Naive B cell (primary cell): ENCODE measurements at places on chromosomes 3 and 15. TPM values are rescaled to one million over a fixed set of nuclear protein-coding genes. Genes with fewer than 3 reads are reported as not detected.

DNA sequence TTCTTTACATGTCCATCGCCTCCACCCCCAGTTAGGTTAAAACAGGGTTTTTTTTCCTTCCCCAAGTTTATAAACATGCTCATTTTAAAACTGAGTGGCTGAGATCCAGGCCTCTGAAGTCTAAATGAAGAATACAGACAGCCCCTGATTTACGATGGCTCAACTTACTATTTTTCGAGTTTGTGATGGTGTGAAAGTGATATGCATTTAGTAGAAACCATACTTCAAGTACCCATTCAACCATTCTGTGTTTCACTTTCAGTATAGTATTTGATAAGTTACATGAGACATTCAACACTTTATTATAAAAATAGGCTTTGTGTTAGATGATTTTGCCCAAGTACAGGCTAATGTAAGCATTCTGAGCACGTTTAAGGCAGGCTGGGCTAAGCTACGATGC lies 30.5 kb upstream of the GNB5 start:
- H3K4me1 ChIP-seq = peaks cover 42% of the 10 kb centered on the region
- H3K27ac ChIP-seq = peak overlapping the region; percentile 97
- DNase-seq = peak; percentile 34
- H3K4me3 ChIP-seq = peak overlapping the region; percentile 90
- H3K27me3 ChIP-seq = no peaks in the 10 kb centered on the region

The CCDC39 gene
- polyA plus RNA-seq = not detected

DNA sequence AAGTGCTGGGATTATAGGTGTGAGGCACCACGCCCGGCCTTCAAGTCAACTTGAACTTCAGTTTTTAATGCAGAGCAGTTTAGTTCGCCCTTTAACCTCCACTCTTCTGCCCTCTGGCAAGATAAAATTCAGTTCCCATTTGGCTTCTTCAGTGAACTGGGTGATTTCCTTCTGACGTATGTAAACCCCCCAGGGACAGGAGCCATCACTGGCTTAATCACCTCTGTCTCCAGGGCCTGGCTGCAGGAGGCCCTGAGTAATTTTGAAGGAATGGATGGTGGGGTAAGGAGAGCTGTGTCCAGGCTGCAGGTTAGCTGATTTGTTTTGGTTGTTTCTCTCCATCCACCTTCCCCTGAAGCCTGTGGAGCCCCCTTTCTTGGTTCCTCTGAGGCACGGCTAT lies 11.9 kb downstream of the MCM2 start:
- H3K4me3 ChIP-seq = peak overlapping the region; percentile 30
- H3K27ac ChIP-seq = peak overlapping the region; percentile 84
- peaks cover 36% of the 10 kb centered on the region for H3K36me3 ChIP-seq

GRCh38 chr3:151328298-151328995 lies 902 bp downstream of the P2RY13 start:
- H3K27ac ChIP-seq = no peak overlapping the region
- DNase-seq = no peak
- H3K36me3 ChIP-seq = no peaks in the 10 kb centered on the region
- peaks cover 10% of the 10 kb centered on the region for H3K4me1 ChIP-seq
- peak overlapping the region; percentile 70 for H3K4me3 ChIP-seq

- H3K27ac ChIP-seq = no peak overlapping the region
- H3K36me3 ChIP-seq = no peaks in the 10 kb centered on the region
- peaks cover 32% of the 10 kb centered on the region for H3K4me1 ChIP-seq
- no peak overlapping the region for H3K4me3 ChIP-seq
Observed at GRCh38 chr3:106208251-106208650, 339.4 kb upstream of the CBLB start.

The ZNF717 gene
- 28.0 TPM for polyA plus RNA-seq

- H3K4me3 ChIP-seq = peak overlapping the region; percentile 74
- peak; percentile 72 for DNase-seq
- no peaks in the 10 kb centered on the region for H3K36me3 ChIP-seq
- H3K4me1 ChIP-seq = peaks cover 59% of the 10 kb centered on the region
Observed at GRCh38 chr15:41967506-41968206, 4.7 kb downstream of the EHD4 start.

- no peak for DNase-seq
- H3K27ac ChIP-seq = no peak overlapping the region
- H3K4me3 ChIP-seq = no peak overlapping the region
- H3K4me1 ChIP-seq = no peaks in the 10 kb centered on the region
Observed at GRCh38 chr15:37136666-37137065, 36.3 kb upstream of the MEIS2 start.

- peak overlapping the region; percentile 91 for H3K27ac ChIP-seq
- DNase-seq = peak; percentile 60
- H3K4me1 ChIP-seq = peaks cover 40% of the 10 kb centered on the region
- peak overlapping the region; percentile 73 for H3K4me3 ChIP-seq
Observed at GRCh38 chr15:67064607-67065530, 533 bp upstream of the SMAD3 start.

The PROK2 gene
- polyA plus RNA-seq = 0.49 TPM

The PLSCR4 gene
- polyA plus RNA-seq = not detected

- no peaks in the 10 kb centered on the region for H3K27me3 ChIP-seq
- no peak for DNase-seq
- no peak overlapping the region for H3K4me3 ChIP-seq
- peaks cover 27% of the 10 kb centered on the region for H3K4me1 ChIP-seq
- no peaks in the 10 kb centered on the region for H3K36me3 ChIP-seq
Observed at GRCh38 chr3:24426896-24427295, 67.8 kb downstream of the THRB start.

GRCh38 chr3:167863811-167864551 lies 128.5 kb downstream of the SERPINI1 start:
- no peaks in the 10 kb centered on the region for H3K27me3 ChIP-seq
- H3K4me1 ChIP-seq = peaks cover 48% of the 10 kb centered on the region
- H3K27ac ChIP-seq = no peak overlapping the region

The GCNT3 gene
- polyA plus RNA-seq = not detected

- H3K4me3 ChIP-seq = no peak overlapping the region
- no peaks in the 10 kb centered on the region for H3K27me3 ChIP-seq
- peaks cover 4% of the 10 kb centered on the region for H3K36me3 ChIP-seq
- no peak for DNase-seq
- no peak overlapping the region for H3K27ac ChIP-seq
- H3K4me1 ChIP-seq = peaks cover 33% of the 10 kb centered on the region
Observed at GRCh38 chr3:126051741-126052140, 32.2 kb downstream of the SLC41A3 start.

DNA sequence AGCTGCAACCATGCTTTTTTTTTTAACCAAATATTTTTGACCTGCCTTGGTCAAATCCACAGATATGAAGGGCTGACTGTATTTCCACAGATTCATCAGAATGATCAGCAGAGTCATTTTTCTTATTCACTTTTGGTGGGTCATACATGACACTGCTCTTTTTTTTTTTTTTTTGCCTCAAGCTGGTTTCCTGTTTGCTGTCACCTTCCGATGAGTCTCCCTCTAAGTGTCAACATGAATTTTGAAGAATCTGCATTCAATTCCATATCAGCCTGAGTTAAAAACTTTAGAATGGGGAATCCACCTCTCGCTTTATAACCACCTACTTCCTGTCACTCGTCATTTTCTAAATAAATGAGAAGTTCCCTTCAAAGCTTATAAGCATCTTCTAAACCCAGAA lies 2.2 kb upstream of the SLC12A8 start:
- no peaks in the 10 kb centered on the region for H3K36me3 ChIP-seq
- H3K4me3 ChIP-seq = no peak overlapping the region
- DNase-seq = no peak
- peaks cover 5% of the 10 kb centered on the region for H3K4me1 ChIP-seq
- peaks cover 47% of the 10 kb centered on the region for H3K27me3 ChIP-seq

DNA sequence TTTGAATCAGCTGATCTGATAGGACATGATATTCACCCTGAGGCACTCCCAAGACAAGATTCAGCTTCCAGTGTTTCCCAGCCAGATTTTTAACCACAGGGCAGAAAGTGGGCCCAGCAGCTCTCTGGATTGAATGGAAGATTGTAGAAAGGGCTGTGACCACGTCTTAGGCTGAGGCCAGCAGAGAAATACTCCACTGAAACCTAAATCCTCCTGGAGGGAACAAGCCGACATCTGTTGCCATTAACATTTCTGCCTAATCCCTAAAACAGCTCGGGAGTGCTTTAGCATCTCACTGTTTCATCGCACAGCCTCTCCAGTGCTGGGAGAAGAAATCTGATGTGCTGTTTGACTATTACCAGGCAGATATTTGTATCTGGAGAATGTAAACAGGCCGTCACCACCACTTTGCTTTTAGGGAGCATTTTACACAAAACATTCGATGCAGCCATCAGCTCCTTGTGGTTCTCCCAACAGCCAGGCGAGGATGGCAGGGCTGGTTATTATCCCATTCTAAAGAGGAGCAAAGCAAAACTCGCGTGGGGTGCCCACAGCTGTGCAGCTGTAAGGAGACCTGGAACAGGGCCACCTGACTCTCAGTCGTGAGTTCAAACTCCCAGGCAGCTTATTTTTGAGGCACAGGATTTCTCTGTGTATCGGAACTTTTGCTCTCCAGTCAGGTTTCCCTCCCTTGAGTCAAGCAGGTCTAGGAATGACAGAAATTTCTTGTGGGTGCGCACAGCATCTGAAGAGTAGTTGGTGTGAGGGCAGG lies 117.4 kb downstream of the LIPC start:
- H3K36me3 ChIP-seq = no peaks in the 10 kb centered on the region
- DNase-seq = no peak
- H3K27ac ChIP-seq = no peak overlapping the region
- H3K4me1 ChIP-seq = peaks cover 15% of the 10 kb centered on the region

- peaks cover 15% of the 10 kb centered on the region for H3K4me1 ChIP-seq
- no peaks in the 10 kb centered on the region for H3K27me3 ChIP-seq
- peak overlapping the region; percentile 30 for H3K27ac ChIP-seq
- DNase-seq = no peak
Observed at GRCh38 chr3:136606990-136607389, 145.2 kb downstream of the STAG1 start.

- H3K4me3 ChIP-seq = no peak overlapping the region
- no peaks in the 10 kb centered on the region for H3K27me3 ChIP-seq
- H3K4me1 ChIP-seq = peaks cover 45% of the 10 kb centered on the region
- DNase-seq = no peak
- H3K27ac ChIP-seq = no peak overlapping the region
Observed at GRCh38 chr3:188230962-188231361, 77.0 kb downstream of the LPP start.

GRCh38 chr3:46997453-46998091 lies 18.1 kb downstream of the NBEAL2 start:
- no peaks in the 10 kb centered on the region for H3K27me3 ChIP-seq
- no peak overlapping the region for H3K4me3 ChIP-seq
- peaks cover 9% of the 10 kb centered on the region for H3K4me1 ChIP-seq
- DNase-seq = no peak
- H3K27ac ChIP-seq = no peak overlapping the region

DNA sequence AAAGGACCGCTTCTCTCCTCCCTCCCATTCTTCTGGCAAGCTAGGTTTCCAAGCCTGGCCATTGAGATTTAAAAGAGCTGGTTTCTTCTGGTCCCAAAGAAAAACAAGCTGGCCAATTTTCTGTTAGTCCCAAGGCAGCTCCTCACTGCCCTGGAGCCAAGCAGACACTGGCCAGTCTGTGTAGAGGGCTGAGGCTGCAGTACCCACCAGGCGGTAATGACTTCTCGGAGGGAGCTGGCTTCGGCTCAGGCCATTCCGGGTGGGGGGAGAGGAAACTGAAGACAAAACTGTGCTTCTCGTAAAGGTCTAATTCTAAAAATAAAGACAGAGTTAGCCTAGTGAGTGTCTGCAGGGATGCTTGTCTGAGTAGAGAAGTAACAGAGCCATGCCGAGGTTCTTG lies 78.5 kb upstream of the SMAD3 start:
- H3K36me3 ChIP-seq = peaks cover 10% of the 10 kb centered on the region
- DNase-seq = no peak
- no peaks in the 10 kb centered on the region for H3K4me1 ChIP-seq

The TYRO3 gene
- polyA plus RNA-seq = not detected

- DNase-seq = no peak
- H3K4me3 ChIP-seq = no peak overlapping the region
- no peaks in the 10 kb centered on the region for H3K27me3 ChIP-seq
- H3K4me1 ChIP-seq = no peaks in the 10 kb centered on the region
- no peaks in the 10 kb centered on the region for H3K36me3 ChIP-seq
- H3K27ac ChIP-seq = no peak overlapping the region
Observed at GRCh38 chr3:55327131-55327920, 159.8 kb downstream of the WNT5A start.

DNA sequence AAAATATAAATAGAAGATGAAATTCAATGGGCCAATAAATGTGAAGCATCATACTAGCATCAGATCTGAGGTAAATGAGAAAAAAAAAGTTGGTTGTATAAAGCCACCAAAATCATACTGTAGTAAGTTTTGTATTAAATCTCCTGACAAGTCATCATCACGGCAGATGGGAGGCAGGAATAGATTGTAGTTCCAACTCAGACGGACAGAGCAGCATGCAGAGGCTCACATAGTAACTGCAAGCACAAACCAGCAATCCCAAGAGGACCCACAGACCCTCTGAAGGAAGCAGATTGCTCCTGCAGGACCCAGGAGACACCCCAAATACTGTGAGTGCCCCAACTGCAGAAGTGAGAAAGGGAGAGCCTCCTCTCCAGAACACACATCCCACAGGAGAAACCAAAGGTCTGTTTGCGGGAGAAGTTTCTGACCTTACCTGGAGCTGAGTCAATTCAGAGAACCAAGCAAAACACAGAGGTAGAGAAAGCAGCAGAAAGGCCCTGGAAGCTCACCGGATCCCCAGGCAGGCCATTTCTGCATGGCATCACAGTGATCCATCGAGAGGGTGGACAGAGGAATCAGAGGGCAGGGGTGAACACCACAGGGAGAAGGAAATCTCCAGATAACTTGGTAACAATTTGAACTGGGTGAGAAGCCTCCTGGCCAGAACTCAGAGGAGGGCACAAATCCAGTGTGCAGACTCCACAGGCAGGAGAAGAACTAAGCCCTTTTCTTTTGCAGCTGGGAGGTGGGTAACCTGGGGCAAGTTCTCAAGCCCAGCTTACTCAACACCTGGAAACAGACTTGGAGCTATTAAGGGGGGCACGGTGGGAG lies 141.6 kb upstream of the ARHGEF26 start:
- no peaks in the 10 kb centered on the region for H3K27me3 ChIP-seq
- H3K4me1 ChIP-seq = no peaks in the 10 kb centered on the region
- no peak overlapping the region for H3K27ac ChIP-seq
- H3K36me3 ChIP-seq = no peaks in the 10 kb centered on the region
- DNase-seq = no peak

The CLDN1 gene
- polyA plus RNA-seq = not detected

- DNase-seq = no peak
- H3K27me3 ChIP-seq = peaks cover 30% of the 10 kb centered on the region
- H3K4me1 ChIP-seq = peaks cover 11% of the 10 kb centered on the region
- H3K27ac ChIP-seq = no peak overlapping the region
Observed at GRCh38 chr3:133455281-133455680, 55.4 kb downstream of the BFSP2 start.

- DNase-seq = peak; percentile 59
- peaks cover 76% of the 10 kb centered on the region for H3K27me3 ChIP-seq
- H3K27ac ChIP-seq = no peak overlapping the region
- H3K4me1 ChIP-seq = peaks cover 14% of the 10 kb centered on the region
Observed at GRCh38 chr3:184227481-184227935, 1.9 kb upstream of the VWA5B2 start.

The CFAP100 gene
- polyA plus RNA-seq = not detected

- H3K27ac ChIP-seq = no peak overlapping the region
- H3K4me1 ChIP-seq = no peaks in the 10 kb centered on the region
- no peaks in the 10 kb centered on the region for H3K27me3 ChIP-seq
- H3K4me3 ChIP-seq = no peak overlapping the region
- DNase-seq = no peak
Observed at GRCh38 chr3:171640520-171641412, 169.5 kb downstream of the PLD1 start.
